ENCODE measurements at places on chromosomes 4 and X.
A peak's percentile ranks its signal among the peaks of the same experiment; 100 is the strongest.

DNA sequence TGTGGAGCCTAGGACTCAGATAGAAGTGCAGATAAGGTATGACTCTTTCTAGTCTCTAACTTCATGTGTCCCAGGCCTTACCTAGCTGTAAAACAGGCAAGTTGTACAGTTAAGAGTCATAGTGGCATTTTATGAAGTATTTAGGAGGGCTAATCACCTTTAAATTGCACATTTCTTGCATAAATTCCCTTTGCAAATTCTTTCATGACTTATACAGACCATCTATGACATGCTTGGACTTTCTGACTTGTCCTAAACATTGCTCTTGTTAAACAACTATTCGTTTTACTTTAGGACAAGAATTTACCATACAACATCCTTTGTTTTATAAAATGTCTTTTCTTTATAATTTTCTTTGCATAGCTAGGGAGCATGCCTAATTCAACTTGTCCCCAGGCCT lies 7.8 kb upstream of the RRAGB start:
- DNase-seq = no peak

GRCh38 chrX:107542040-107542439 lies 86.3 kb upstream of the PRPS1 start:
- DNase-seq = no peak

DNA sequence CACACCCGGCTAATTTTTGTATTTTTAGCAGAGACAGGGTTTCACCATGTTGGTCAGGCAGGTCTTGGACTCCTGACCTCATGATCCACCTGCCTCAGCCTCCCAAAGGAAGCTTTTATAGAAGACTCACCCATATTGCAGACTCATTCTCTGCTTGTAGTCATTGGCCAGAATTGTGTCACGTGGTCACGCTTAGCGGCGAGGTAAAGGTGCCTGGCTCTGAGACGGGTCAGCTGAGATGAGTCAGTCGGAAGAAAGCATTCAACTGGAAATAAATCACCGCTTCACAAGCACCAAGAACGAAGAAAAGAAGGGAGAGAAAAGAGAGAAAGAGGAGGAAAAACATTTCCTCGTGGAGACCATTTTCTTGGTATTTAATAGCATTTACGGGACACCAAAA lies 218.8 kb upstream of the NOCT start:
- DNase-seq = no peak

DNA sequence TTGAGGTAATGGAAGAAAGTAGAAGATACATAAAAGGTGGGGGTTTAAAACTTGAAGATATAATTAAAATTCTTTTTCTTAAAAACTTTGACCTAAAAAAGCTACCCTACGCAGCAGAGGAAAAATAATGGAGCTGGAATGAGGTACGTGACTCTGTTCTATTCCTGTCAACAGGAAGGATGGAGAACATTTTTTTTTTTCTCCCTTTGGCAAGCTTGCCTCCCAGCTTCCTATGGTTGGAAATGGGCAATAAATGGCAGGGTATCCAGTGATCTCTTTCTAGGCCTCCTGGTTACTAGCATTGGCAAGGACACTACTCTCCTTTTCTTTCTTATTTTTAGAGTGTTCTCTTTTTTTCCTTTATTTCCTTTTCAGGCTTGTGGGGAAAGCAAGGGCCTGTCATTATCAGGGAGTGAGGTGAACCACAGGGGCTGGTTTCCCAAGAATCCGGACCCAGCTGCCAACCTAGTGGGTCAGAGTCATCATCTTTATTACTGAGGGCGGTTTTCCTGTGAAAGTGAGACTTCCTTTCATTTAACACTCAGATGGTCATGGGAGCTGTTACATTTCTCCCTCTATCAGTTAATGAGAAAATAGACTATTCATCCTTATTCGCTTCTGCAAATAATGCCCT lies 224.6 kb downstream of the SPRY1 start:
- no peak for DNase-seq

DNA sequence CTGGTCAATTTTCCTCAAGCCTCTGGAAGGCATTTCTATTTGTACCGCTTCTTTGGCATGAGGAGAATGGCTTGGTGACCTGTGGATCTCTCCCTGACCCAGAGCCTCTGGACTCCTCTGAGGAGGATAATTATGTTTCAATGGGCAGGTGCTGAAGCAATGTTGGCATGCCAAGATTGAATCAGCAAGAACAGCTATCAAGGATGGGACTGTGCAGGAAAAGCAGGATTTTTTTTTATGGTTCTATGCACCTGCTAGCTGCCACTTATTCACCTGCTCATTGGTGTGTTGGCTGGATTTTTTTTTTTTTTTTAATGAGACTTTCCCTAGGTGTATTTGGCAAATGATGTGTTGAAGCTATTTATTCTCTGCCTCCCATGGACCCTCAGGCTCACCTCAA lies 821.2 kb downstream of the RPA4 start:
- DNase-seq = no peak

DNA sequence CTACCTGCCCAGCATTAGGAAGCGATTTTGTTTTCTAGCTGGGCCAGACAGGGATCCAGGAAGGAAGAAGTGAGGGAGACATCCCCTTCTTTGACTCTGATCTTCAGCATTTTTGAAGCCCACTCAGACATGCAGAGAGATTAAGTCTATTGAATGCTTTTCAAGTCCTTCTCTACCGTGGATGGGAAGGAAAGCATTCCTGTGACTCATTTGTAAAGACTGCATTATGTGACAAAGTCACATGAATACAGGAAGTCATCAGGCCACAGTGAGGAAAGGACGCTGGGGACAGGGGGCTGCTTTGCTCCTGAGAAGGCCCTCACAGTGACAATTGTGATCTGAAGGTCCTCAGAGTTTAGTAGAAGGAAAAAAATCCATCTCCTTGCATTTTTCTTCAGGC lies 67.4 kb upstream of the GBA3 start:
- DNase-seq = no peak

- peak; percentile 13 for DNase-seq
Measured at GRCh38 chrX:150696331-150696730, 3.1 kb downstream of the MTMR1 start.

- no peak for DNase-seq
Measured at GRCh38 chrX:54817220-54817820, 9.8 kb downstream of the MAGED2 start.

DNA sequence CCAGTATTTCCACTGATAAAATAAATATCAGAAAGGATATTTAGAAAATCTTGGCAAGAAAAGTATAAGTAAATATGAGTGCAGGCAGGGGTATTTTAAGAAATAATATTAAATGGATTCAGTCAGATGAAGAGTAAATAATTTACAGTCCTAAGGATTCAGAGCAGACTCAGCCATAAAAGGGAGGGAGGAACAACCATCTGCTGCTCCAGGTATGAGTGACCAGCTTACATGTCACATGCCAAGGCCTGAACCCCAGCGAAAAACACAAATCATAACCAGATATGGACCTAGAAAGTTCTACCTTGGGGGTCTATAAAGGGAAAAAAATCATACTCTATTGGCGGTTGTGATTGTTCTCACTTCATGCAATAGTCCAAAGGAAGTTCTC lies 166.8 kb downstream of the COL4A6 start:
- no peak for DNase-seq

- no peak for DNase-seq
Measured at GRCh38 chrX:8668813-8669212, 63.1 kb downstream of the ANOS1 start.

- no peak for DNase-seq
Measured at GRCh38 chrX:9905288-9905687, 61.9 kb upstream of the CLDN34 start.

DNA sequence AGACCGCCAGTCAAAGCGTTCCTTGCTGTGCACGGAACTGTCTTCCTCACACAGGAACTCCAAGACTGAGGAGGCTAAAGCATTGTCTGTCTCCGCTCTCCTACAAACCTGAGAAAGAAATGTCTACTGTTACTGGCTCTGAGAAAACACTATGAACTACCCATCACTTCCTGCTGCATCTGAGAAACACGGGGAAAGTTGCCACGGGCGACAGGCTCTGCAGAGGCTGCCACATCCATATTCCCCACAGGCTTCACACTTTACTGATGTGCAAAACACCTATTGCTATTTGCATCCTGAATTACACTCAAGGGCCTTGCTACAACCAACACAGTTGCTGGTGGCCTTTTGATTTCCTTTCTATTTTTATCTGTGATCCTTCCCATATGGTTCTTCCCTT lies 59.0 kb downstream of the AFAP1 start:
- DNase-seq = no peak

- DNase-seq = no peak
Measured at GRCh38 chr4:2044542-2045517, 14.3 kb upstream of the NAT8L start.

DNA sequence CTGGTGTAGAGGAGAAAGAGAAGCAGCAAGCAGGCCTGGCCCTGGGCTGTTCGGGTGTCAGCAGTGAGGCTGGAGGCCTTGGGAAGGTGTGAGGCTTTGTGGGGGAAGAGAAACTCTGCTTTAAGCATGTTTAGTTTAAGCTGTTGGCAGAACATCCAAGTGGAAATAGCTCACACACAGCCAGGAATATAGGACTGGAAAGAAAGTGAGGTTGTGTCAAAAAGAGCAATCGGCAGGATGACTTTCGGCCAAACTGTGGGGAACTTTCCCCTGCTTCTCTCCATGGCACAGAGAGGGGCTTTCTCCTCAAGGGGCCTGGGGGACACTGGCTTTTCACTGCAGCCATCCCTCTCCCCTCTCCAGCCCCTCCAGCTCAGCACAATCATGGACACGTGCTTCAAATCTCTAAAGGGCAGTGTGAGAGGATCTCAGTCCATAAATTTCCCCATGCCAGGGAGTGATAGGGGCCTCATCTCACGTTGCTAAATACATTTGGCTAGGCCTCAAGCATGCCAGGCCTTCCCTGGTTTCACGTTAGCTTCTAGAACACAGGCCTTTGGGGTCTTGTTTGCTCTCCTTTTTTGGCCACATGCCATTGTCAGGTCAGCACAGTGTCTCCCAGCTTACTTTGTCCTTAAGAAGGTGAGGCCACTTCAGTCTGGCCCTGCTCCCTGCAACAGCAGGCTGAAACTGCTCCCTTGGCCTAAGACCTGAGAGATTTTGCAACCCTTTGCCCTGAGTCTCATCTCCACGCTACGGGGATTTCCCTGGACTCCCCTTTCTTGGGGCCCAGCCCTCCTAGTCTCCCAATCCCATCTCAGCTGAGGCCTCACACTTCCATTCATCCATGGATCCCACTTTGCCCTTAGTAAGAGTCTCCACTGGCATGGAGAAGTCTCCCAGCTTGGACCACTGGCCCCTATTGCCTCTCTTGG lies 8.3 kb upstream of the CITED1 start:
- DNase-seq = no peak

GRCh38 chr4:4717692-4718091 lies 141.8 kb upstream of the MSX1 start:
- DNase-seq = no peak

DNA sequence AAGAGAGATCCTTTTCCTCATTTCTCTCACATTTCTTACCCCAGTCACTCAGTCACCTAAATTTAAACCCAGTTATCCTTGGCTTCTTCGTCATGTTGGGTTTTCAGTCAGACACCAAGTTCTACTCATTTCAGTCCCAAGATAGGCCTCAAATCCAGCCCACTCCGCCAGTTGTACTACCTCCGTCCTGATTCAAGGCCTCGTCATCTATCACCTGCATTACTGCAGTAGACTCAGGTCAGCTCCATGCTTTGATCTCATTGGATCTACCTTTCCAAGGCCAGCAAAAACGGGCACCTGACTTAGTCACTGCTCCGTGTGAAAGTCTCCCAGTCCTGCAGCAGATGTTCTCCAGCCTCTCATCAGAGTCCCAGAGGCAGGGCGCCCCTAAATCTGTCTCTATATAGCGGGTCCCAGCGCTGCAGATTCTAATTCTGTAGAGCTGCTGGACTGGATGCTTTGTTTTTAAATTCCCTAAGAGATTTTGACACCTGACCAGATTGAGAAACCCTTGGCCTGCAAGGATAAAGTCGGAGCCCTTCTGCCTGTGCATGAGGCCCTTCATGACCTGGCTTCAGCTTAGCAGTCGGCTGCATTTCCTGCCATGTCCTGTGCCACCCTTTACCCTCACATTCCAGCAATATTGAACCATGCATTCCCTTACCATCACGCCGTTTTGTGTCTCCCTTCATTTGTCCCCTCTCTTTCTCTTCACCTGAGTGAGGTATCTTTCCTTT lies 53.7 kb downstream of the ZFX start:
- DNase-seq = no peak

DNA sequence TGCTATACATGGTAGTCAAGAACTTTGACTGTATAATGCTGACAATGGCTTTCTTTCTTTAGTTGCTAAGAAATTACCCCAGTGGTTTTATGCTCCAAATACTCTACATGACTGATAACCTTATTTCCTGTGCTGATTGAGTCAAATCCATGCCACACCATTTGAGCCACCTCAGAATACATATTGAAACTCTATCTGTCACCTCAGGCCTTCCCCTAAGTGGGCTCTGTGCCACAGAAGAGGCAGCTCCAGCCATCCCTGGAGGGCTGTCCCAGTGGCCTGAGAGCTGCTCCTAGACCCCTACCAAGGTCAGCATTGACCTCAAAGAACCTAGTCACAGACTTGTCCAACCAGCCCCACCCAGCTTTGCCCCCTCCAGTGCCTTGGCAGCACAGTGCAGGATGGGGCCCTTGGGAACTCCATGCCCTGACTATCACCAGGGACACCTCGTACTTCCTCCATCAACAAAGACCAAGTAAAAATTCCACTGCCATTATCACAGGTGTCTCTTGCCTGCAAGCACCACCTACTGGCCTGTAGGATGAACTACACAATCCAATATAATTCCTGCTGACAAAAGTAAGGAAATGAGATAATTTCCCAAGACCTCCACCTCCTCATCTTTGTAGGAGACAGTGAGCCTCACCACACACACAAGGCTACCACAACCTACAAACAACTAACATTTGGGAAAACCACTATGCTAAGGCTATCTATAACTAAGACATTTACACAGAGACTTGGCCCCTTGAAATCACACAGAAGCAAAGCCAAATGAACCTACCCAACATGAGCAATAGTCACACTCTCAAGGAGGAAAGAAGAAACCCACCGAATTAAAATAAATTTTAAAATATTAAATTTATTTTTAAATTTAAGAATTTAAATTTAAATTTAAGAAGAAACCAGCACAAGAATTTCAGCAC lies 239.9 kb downstream of the NKX6-1 start:
- no peak for DNase-seq

- no peak for DNase-seq
Measured at GRCh38 chr4:87904639-87905160, 70.8 kb upstream of the SPP1 start.

GRCh38 chr4:89156174-89156914 lies 45.0 kb downstream of the TIGD2 start:
- DNase-seq = no peak

- DNase-seq = no peak
Measured at GRCh38 chr4:113499166-113499565, 262.4 kb downstream of the CAMK2D start.

- DNase-seq = no peak
Measured at GRCh38 chrX:123087326-123087725, 96.8 kb upstream of the GRIA3 start.

- DNase-seq = no peak
Measured at GRCh38 chr4:120864969-120865368, 57.6 kb downstream of the PRDM5 start.

GRCh38 chr4:128553686-128554515 lies 255.6 kb upstream of the JADE1 start:
- DNase-seq = no peak

All from CD4-positive, alpha-beta T cell treated with Interleukin-21 for 1 hour (primary cell).